Fibroblast of lung (primary cell): ENCODE measurements at places on chromosomes 6 and 20.

DNA sequence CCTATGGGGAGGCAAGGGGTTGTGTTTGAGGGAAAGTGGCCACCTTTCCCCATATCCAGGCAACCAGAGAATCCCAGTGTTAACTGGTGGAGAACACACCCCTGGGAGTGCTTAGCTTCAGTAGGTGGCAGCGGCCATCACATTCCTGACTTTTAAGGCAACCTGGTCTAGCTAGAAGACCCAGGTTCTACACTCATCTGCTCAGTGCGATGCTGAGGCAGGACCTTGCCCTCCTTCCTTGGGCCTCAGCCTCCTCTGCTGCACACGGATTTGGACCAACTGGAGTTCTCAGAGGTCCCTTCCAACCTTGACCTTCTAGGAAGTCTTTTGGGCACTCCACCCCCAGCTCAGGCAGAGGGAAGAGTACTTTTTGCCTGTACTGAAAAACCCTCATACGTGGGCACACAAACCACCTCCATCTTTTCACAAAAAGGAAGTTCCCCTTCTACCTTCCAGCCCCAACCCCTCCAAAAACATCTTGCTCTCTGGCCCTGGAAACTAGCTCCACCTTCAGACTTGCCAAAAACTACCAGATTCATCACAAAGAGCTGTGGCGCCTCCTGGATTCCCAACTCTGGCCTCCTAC, 2.9 kb downstream of the CCND3 start:
- H3K27ac ChIP-seq, result no peak overlapping the region
- DNase-seq, result no peak
- H3K4me1 ChIP-seq, result peaks cover 16% of the 10 kb centered on the region
- H3K4me3 ChIP-seq, result no peak overlapping the region
- peaks cover 18% of the 10 kb centered on the region for H3K36me3 ChIP-seq

DNA sequence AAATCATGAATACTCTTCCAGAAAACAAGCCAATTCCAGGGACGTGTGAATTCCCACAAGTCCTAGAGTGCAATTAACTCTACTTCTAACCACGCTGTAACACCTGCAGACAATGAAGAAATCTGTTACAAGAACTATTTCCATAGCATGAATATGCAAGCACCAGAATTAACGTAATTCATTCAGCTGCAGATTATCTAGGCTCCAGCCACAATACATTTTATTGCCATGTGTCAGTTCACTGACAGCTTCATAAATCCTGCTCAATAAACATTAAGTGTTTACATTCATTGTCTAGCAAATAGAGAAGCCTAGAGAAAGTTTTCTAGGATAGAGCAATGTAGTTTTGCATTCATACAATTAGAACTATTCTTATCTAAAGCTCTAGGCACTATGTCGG, 1348.5 kb downstream of the GRIK2 start:
- H3K27ac ChIP-seq, result no peak overlapping the region
- DNase-seq, result no peak
- H3K4me3 ChIP-seq, result no peak overlapping the region
- H3K4me1 ChIP-seq, result no peaks in the 10 kb centered on the region
- H3K36me3 ChIP-seq, result no peaks in the 10 kb centered on the region

- no peaks in the 10 kb centered on the region for H3K36me3 ChIP-seq
- H3K4me1 ChIP-seq, result no peaks in the 10 kb centered on the region
- H3K27me3 ChIP-seq, result no peaks in the 10 kb centered on the region
- no peak for DNase-seq
Observed at GRCh38 chr6:162014069-162014811, 713.3 kb downstream of the PRKN start.

GRCh38 chr6:143759666-143760065, 81.9 kb downstream of the PHACTR2 start:
- H3K36me3 ChIP-seq, result no peaks in the 10 kb centered on the region
- DNase-seq, result no peak
- no peak overlapping the region for H3K27ac ChIP-seq
- no peaks in the 10 kb centered on the region for H3K27me3 ChIP-seq
- H3K4me1 ChIP-seq, result no peaks in the 10 kb centered on the region

DNA sequence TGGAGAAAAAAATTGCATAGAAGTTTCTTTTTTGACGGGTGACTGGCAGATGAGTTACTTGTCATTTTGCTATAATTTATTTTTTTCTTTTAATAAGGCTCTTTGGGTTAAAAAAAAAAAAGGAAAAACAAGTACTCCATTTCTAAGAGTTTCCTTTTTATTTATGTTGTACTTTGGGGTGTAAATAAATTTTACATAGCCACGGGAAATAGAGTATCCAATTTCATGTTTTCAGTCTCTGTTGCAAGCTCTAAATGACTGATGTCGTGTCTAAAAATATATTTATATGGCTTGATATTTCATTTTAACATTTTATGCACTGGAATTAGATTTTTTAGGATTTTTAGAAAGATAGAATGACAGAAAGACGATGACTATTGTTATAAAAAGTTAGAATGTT, 3.4 kb downstream of the EYA4 start:
- peak overlapping the region; percentile 72 for H3K4me3 ChIP-seq
- no peaks in the 10 kb centered on the region for H3K36me3 ChIP-seq
- no peaks in the 10 kb centered on the region for H3K4me1 ChIP-seq
- peak; percentile 63 for DNase-seq

- no peaks in the 10 kb centered on the region for H3K27me3 ChIP-seq
- no peaks in the 10 kb centered on the region for H3K36me3 ChIP-seq
- no peak overlapping the region for H3K27ac ChIP-seq
- DNase-seq, result no peak
Observed at GRCh38 chr6:133918208-133918930, 29.5 kb downstream of the TCF21 start.

- no peaks in the 10 kb centered on the region for H3K27me3 ChIP-seq
- no peak overlapping the region for H3K4me3 ChIP-seq
- no peak overlapping the region for H3K27ac ChIP-seq
- H3K4me1 ChIP-seq, result no peaks in the 10 kb centered on the region
Observed at GRCh38 chr6:162068340-162068739, 659.2 kb downstream of the PRKN start.

- no peak overlapping the region for H3K4me3 ChIP-seq
- no peak overlapping the region for H3K27ac ChIP-seq
- peaks cover 3% of the 10 kb centered on the region for H3K4me1 ChIP-seq
- DNase-seq, result peak; percentile 92
Observed at GRCh38 chr20:37907677-37908401, 4.9 kb downstream of the VSTM2L start.

- no peaks in the 10 kb centered on the region for H3K27me3 ChIP-seq
- no peak for DNase-seq
- peaks cover 24% of the 10 kb centered on the region for H3K4me1 ChIP-seq
- H3K27ac ChIP-seq, result no peak overlapping the region
- no peak overlapping the region for H3K4me3 ChIP-seq
Observed at GRCh38 chr6:56686429-56686828, 43.7 kb upstream of the DST start.

DNA sequence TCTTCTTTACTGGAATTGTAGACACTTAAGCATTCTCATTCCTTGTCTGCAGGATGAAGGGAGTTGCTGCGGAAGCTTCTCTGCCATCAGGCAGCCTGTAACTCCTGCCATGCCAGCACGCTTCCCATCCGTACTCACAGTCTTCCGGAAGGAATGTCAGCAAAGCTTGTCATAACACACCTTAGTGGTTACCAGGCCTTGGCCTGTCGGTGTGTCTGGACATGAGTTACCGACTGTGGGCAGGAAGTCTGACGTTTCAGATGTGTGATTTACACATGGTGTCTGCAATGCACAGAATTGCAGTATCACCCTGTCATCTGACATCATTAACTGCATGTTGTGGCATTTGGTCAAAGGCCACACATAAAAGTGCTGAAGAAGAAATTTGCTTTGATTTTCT, 102.2 kb downstream of the SLC24A3 start:
- no peaks in the 10 kb centered on the region for H3K27me3 ChIP-seq
- H3K36me3 ChIP-seq, result no peaks in the 10 kb centered on the region
- DNase-seq, result no peak
- H3K4me1 ChIP-seq, result no peaks in the 10 kb centered on the region
- no peak overlapping the region for H3K27ac ChIP-seq
- H3K4me3 ChIP-seq, result no peak overlapping the region

- H3K4me1 ChIP-seq, result no peaks in the 10 kb centered on the region
- H3K27ac ChIP-seq, result no peak overlapping the region
- no peaks in the 10 kb centered on the region for H3K36me3 ChIP-seq
- H3K4me3 ChIP-seq, result no peak overlapping the region
- DNase-seq, result no peak
Observed at GRCh38 chr20:15476186-15476585, 1097.1 kb downstream of the KIF16B start.

DNA sequence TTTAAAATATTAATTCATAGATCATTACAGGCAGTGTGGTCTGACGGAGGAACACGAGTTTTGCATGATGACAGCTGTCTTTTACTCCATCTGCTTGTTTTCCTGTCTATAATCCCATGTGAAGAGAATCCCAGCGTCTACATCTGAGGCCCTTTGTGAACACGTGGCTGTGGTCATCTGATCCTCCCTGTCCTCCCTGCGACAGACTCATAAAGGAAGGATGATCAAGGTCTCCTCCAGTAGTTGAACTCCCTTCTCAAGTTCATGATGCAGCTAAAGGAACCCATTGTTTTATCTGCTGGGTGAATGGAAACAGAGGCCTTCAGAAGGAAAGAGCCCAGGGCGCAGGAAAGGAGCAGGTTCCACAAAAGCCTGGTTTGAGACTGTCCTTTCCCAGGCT, 435.8 kb upstream of the JARID2 start:
- H3K4me3 ChIP-seq, result no peak overlapping the region
- DNase-seq, result no peak
- peaks cover under 1% of the 10 kb centered on the region for H3K4me1 ChIP-seq
- no peak overlapping the region for H3K27ac ChIP-seq

GRCh38 chr6:145860562-145860961, 46.0 kb upstream of the FBXO30 start:
- H3K36me3 ChIP-seq, result no peaks in the 10 kb centered on the region
- no peak overlapping the region for H3K27ac ChIP-seq
- no peaks in the 10 kb centered on the region for H3K4me1 ChIP-seq
- no peaks in the 10 kb centered on the region for H3K27me3 ChIP-seq
- DNase-seq, result no peak

DNA sequence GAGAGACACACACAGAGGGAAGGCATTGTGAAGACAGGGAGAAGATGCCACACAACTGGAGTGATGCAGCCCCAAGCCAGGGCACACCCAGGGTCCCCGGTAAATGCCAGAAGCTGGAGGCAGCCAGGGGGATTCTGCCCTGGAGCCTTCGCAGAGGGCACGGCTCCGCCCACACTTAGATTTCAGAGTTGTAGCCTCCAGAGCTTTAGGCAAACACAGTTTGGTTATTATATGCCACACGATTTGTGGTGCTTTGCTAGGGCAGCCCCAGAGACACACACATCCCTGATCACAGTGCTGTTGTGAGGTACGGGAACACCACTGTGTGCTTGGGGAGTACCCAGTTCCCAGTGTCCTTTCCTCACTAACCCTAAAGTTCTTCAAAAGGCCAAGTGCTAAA, 280.6 kb downstream of the SMOC2 start:
- no peaks in the 10 kb centered on the region for H3K36me3 ChIP-seq
- no peaks in the 10 kb centered on the region for H3K27me3 ChIP-seq
- no peak for DNase-seq
- no peak overlapping the region for H3K27ac ChIP-seq
- H3K4me1 ChIP-seq, result no peaks in the 10 kb centered on the region

GRCh38 chr6:15349379-15349778, 103.5 kb downstream of the JARID2 start:
- H3K4me1 ChIP-seq, result peaks cover 2% of the 10 kb centered on the region
- no peak overlapping the region for H3K27ac ChIP-seq
- H3K27me3 ChIP-seq, result no peaks in the 10 kb centered on the region
- no peaks in the 10 kb centered on the region for H3K36me3 ChIP-seq

DNA sequence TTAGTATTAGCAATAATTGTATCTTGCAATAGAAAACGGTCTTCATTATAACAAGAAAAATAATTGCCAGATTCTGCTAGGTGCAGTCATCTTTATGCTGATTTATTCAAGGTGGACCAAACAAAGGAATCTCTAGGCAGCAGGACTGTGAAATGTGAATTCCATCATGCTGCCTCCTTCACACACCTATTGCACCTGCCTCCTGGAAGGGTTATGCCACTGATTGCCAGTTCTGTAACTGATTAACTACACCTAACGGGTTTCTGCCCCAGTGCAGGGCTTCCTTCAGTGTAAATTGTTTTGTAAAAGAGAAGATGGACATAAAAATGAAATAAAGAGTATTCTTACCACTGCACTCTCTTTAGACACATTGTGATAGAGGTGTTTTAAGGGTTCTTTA, 96.1 kb downstream of the FOXO3 start:
- H3K36me3 ChIP-seq, result no peaks in the 10 kb centered on the region
- peaks cover 44% of the 10 kb centered on the region for H3K4me1 ChIP-seq
- no peak overlapping the region for H3K4me3 ChIP-seq
- no peak for DNase-seq

DNA sequence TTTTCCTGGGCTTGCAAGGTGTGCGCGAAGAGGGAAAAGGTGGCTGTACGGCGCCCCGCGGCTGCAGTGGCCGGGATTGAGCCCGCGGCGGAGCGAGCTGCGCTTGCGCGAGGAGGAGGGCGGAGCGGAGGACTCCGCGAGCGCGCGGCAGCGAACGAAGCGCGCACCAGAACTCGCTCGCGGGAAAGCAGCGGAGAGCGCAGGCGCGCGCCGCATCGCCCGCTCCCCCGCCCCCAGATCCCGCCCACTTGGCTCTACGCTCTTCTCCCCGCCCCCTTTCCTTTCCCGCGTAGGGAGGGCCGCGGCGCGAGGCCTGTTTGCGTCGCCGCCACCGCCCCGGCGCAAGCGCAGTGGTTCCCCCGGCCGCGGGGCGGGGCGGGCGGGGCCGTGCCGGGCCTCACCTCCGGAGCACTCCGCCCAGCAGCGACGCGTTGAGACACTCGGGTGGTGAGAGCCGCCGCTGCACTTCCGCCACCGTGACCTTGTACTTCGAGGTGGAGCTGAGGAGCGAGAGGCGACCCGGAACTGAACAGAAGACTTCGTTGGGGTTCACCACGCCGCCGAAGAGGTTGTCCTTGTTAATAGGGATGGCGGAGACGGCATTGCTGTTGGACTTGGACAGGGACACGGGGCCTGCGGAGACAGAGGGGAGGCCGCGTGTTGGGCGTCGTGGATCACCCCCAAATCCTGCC, 10.6 kb downstream of the TFAP2A start:
- peak overlapping the region; percentile 19 for H3K27ac ChIP-seq
- no peaks in the 10 kb centered on the region for H3K36me3 ChIP-seq
- peak overlapping the region; percentile 70 for H3K4me3 ChIP-seq
- DNase-seq, result peak; percentile 92

DNA sequence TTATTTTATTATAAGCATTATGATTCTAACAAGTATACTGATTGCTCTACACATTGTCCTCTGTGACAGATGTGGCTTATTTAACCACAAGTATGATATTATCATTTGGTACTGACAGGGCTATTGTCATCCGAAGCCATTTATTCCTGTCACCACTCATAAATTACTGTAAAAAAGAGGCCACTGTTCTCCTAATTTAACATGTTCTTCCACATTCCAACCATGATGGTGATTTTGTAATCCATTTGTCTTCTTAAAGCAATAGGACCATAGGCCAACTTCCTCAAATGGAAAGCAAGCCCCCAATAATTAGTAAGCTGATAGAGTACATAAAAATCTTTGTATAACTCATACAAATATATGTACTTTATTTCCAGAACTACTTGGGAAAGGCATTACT, 50.6 kb downstream of the FUT9 start:
- no peak overlapping the region for H3K4me3 ChIP-seq
- no peaks in the 10 kb centered on the region for H3K36me3 ChIP-seq
- no peak for DNase-seq
- no peaks in the 10 kb centered on the region for H3K27me3 ChIP-seq
- no peak overlapping the region for H3K27ac ChIP-seq
- H3K4me1 ChIP-seq, result no peaks in the 10 kb centered on the region
